Activated CD8-positive, alpha-beta memory T cell treated with anti-CD3 and anti-CD28 coated beads for 48 hours (primary cell): ENCODE measurements at places on chromosomes 2 and 18.

GRCh38 chr2:200338692-200339091, 32.2 kb downstream of the SPATS2L start:
- no peak for DNase-seq

GRCh38 chr2:54572262-54572635, 116.1 kb downstream of the SPTBN1 start:
- DNase-seq = no peak

- no peak for DNase-seq
Observed at GRCh38 chr2:218517434-218518206, 50.5 kb downstream of the USP37 start.

- DNase-seq = no peak
Observed at GRCh38 chr2:240628808-240629618, 3.7 kb downstream of the GPR35 start.

DNA sequence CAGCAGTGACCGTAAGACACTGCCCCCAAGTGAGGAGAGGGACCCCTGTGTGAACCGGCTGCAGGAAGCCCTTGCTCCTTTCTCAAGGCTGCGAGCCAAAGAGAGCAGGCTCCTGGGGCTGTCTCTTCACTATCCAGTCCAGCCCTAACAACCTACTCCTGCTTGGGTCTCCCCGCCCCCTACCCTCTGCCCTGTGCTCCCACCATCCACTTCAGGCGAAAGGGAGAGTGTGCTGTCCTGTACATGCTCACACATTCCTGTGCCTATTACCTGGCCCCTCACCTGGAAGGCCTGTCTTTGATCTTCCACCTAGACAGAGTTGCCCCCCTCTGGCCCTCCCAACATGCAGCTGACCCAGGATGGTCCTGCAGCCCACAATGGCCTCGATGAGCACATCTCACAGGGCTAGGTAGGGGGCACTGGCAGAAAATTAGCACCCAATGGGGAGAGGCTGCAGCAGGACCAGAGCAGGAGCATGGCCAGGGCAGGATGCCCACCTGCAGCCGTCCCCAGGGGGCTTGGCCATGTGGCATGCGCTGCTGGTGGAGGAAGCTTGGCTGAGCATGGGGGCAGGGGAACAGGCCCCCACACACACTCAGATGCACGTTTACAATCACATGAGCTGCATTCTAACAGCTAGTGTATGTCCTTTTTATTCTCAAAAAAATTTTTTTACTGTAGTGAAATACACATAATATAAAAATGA, 93.5 kb downstream of the POLR1A start:
- DNase-seq = no peak
